ENCODE measurements at places on chromosomes 5 and 9. TPM values are rescaled to one million over a fixed set of nuclear protein-coding genes. Genes with fewer than 3 reads are reported as not detected.

Gene ZNF608
- total RNA-seq = 17.2 TPM

Gene KIF12
- total RNA-seq = 0.85 TPM

Gene DPP7
- 6.4 TPM for total RNA-seq

Gene IFNA13
- total RNA-seq = not detected

Gene PARP8
- 4.5 TPM for total RNA-seq

Gene GRM6
- not detected for total RNA-seq

Gene MYMK
- not detected for total RNA-seq

Gene PCDHGB3
- total RNA-seq = not detected

Gene NINJ1
- 34.8 TPM for total RNA-seq

Gene C1QTNF2
- 5.7 TPM for total RNA-seq

Gene ANKRD34B
- total RNA-seq = not detected
